ENCODE measurements at places on chromosomes 2 and 18.

DNA sequence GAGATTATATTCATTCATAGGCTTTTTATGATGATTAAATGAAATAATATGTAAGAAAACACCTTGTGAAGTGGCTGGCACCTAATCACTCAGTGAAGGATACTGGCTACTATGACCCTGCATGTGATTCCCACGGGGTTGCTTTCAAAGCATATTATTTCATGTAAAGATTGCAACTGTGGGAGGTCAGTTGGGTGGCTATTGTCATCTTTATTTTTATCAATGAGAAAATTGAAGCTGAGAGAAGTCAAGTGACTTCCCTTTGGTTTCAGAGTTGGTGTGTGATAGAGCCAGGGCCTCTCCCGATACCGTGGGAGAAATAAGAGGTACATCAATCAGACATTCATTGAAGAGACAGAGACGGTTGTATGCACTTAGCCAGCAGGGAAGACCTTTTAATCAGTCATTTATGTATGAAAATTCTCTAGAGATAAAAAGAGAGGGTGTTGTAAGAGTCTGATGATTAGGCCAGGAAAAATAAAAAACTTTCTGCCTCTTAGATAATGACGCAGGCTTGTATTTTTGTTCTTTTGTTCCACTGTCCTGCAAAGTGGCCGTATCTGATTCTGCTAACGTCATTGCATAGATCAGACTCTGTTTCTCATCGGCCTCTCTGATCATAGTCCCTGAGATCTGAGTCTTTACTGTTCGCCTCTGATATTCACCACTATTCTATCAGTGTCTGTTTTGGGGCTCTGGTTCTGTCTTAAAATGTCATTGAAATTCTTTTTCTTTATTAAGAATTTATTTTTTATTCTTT is 50.5 kb downstream of the QPCT start:
- no peak for DNase-seq

GRCh38 chr2:26114151-26114550 is 58.7 kb upstream of the GAREM2 start:
- DNase-seq = no peak

DNA sequence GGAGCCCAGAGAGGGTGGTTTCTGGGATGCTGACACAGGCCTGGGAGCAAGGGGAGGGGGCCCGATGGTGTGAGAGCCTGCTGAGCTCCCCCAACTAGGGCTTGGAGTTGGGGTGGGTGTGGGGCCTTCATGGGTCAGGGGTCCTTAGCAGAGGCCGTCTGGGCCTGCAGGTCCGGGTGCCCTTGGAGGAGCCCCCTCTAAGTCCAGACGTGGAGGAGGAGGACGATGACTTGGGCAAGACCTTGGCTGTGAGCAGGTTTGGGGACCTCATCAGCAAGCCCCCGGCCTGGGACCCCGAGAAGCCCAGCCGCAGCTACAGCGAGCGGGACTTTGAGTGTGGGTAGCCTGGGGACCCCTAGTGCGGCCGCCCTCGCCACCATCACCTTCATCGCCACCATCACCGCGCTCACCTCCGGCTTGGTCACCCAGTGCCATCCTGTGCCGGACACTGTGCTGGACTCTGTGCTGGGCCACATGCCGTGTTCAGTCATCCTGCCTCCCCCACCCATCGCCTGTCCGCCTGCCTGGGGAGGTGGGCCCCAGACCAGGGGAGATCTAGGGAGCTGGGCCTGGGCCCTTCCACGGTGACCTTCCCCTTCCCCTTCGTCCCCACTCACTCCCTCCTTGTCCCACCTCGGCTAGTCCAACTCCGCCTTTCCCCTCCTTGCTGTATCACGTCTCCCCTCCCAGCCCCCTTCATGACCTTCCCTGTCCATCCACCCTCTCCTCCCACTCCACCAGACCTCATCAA is 980 bp downstream of the SLC4A3 start:
- DNase-seq = no peak

DNA sequence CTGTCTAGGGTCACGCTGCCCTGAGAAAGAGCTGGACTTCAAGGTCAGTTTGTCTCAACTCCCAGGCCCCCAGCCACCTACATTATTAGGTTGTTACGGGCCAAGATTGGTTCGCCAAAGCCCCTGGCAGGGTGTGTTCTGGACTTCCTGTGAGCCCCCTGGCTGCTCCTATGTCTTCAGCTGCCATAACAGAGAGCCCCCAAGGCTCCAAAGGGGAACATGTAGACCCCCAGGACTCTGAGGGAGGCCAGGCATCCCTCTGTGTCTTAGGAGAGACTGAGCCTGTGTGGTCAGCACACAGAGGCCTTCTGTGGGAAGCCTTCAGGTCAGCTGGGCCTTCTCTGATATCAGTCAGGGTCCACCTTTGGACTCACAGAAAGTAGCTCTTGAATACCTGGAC is 58.3 kb downstream of the INHBB start:
- DNase-seq = no peak

DNA sequence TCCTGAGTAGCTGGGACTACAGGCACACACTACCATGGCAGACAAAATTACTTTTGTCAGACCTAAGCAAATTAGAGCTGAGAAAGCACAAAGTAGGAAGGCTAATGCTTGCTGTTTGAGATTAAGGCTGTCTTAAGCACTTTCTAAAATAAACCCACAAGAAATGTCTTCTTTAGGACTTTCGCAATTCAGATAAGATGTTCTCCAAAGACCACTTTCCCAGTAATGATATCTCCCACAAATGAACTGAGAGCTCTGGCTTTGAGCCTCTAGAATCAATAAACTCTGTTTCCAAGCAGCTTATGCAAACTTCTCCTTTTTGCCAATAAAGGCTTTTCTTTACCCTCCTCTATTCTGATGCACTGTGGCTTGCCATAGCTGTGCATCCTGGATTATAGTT is 32.0 kb upstream of the GALNT1 start:
- no peak for DNase-seq

GRCh38 chr18:47781561-47781960 is 148.9 kb downstream of the SMAD2 start:
- DNase-seq = no peak

- DNase-seq = no peak
These were observed 347.0 kb upstream of the CDH2 start for GRCh38 chr18:28523758-28524475.

- no peak for DNase-seq
These were observed 257.9 kb downstream of the OSR1 start for GRCh38 chr2:19100570-19100969.

- DNase-seq = no peak
These were observed 53.9 kb downstream of the NCK2 start for GRCh38 chr2:105798595-105798994.

GRCh38 chr2:26387189-26387588 is 14.5 kb upstream of the DRC1 start:
- no peak for DNase-seq

DNA sequence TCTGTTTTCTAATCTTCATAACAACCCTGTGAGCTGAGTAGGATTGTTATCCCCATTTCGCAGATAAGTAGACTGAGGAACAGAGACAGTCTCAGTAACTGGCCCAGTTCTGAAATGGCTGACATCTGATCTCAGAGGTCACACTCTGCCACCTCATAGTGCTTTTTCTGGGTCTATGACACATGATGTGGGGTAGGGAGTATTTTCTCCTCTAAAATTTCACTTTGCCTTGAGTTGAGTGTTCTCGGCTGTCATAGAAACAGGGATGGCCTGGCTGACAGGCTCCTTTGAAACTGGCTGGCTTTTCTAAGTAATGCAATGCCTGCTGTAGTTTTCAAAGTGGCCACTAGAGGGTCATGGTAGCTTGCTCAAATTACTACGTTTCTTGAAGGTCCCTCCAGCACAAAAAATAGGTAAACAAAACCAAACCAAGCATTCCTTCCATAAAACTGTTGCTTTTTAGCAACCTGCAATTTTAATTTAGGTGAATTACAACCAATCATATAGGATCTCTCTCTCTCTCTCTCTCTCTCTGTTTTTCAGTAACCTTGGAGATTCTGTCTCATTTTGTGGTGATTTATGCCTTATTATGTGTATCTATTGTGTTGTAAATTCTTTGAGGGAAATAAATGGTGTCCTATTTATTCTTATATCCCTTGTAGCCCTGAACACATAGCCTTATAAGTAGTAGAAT is 84.2 kb upstream of the TTN start:
- peak; percentile 62 for DNase-seq

GRCh38 chr18:58993260-58993659 is 128.6 kb downstream of the ZNF532 start:
- DNase-seq = peak; percentile 75

GRCh38 chr2:171610824-171611223 is 76.4 kb upstream of the DYNC1I2 start:
- no peak for DNase-seq

- DNase-seq = no peak
These were observed 773.7 kb upstream of the RAB6C start for GRCh38 chr2:129205766-129206165.

- no peak for DNase-seq
These were observed 134.8 kb upstream of the HNRNPA3 start for GRCh38 chr2:177077778-177078177.

DNA sequence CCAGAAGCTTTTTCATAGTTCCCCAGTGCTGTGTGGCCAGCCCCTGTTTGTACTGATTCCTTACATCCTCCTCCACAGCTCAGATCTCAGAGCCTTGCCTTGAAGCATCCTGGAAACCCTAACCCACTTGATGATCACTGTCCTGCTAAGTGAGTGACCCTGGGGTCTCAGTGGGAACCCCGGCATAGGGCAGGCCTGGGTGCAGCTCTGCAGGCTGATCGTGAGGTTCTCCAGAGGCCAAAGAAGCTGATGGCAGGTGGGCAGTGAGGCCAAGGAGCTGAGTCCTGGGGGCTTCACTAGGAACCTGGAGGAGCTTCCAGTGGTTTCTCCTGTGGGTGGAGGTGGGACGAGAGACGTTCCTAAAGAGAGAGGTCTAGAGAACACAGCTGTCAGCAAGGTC is 47.4 kb upstream of the BIN1 start:
- DNase-seq = no peak

DNA sequence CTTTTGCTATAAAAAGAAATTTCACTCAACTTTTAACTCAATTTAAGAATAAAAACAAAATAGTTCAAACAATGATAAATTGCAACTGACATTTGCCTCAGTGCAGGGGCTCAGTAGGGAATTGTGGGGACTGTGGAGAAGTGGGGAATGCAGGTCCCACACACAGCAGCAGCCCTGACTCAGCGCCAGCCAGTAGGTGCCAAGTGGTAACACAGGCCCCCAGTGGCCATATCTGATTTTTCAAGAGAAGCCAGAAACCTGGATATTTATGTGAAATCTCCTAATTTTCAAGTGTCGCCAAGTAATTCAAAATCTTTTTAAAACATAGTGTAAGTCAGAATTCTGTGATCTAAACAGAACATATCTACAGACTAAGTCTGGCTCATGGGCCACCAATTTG is 186.3 kb downstream of the EN1 start:
- DNase-seq = no peak

DNA sequence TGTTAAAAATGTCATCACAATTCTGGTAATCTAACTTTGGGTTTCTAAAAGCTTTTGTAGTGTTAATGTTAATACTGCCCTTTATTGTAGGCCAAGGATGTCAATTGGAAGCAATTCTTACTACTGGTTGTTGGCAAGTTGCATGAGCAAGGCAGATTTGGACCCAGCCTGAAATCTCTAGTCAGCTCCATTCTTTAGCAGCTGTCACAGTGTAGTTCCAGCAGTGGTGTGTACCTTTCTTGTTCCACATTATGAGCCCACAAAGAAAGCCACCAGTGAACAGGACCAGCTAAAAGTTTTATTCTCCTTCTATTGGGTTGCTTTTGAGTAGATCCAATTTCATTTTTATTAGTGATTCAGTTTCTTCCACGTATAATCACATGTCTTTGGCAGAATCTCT is 133.8 kb downstream of the CAMKMT start:
- no peak for DNase-seq

GRCh38 chr2:105446501-105446900 is 47.6 kb upstream of the FHL2 start:
- no peak for DNase-seq

DNA sequence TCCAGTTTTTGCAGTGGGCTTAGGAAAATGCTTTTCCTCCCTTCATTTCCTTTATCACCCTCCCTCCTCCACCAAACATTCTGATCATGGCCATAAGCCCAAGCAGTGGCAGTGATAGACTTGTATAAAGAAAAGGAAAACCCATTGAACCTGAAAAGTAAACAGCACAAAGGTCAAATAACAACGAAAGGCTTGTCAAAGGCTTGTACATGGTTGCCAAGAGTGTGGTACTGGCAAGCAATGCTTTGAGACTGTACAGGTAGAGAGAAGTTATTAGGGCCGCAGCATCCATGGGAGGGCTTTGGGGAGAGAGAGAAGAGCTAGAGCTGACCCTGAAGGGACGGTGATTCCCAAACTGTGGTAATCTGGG is 2.1 kb upstream of the VWA3B start:
- DNase-seq = no peak

Data from SW 1271 (cell line).